Neural crest cell (in vitro differentiated cells): ENCODE measurements at places on chromosomes 1 and 21.

GRCh38 chr1:67053535-67053784, 488 bp downstream of the SLC35D1 start:
- peak; percentile 36 for DNase-seq

- DNase-seq, result no peak
Measured at GRCh38 chr1:243926803-243927245, 76.8 kb upstream of the AKT3 start.

- no peak for DNase-seq
Measured at GRCh38 chr1:67464746-67465145, 34.5 kb upstream of the SERBP1 start.

GRCh38 chr1:3222042-3222692, 153.2 kb downstream of the PRDM16 start:
- no peak for DNase-seq

- DNase-seq, result no peak
Measured at GRCh38 chr1:184947497-184948256, 26.6 kb downstream of the NIBAN1 start.

DNA sequence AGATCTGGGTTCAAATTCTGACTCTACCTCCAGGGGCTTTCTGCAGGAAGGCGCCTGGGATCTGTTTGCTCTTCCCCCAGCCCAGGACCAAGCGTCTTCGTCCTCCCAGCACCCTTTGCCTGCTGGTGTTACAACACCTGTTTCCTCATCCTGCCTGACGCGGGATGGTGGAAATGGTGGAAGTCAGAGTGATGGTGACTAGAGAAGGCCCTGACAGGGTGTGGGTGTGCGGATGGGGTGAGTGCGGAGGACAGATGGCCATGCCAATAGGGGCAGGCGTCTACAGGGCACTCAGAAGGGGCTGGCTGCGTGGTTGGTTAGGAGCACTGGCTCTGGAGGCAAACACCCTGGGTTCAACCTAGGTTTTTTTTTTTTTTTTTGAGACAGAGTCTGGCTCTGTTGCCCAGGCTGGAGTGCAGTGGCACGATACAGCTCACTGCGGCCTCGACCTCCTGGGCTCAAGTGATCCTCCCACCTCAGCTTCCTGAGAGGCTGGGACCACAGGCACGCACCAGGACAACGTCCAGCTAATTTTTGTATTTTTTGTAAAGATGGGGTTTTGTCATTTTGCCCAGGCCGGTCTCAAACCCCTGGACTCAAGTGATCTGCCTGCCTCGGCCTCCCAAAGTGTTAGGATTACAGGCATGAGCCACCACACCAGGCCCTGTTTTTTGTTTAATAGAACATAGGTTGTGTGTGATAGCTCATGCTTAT, 1.5 kb downstream of the THEMIS2 start:
- DNase-seq, result no peak
